ENCODE measurements at places on chromosomes 3 and 15. TPM values are rescaled to one million over a fixed set of nuclear protein-coding genes. Genes with fewer than 3 reads are reported as not detected.

DNA sequence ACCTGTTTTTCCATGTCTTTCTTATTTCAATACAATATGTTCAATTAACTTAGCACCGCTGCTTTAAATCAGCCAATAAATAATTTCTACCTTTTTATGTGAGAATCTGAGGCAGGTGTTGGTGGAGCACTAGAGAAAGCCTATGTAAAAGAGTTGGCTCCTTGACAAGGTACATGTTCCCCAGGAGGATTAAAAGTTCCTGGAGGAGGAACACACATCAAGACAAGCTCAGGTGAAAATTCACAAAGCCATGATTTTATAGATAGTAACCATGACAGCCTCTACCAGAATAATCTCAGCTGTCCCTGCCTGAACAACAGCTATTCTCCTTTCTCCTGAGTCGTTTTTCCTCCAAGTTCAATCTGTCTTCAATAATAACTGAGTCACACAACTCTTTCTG lies 3.4 kb upstream of the ZBED2 start:
- DNase-seq = no peak

- DNase-seq = no peak
Observed at GRCh38 chr3:30309961-30310954, 296.1 kb upstream of the TGFBR2 start.

DNA sequence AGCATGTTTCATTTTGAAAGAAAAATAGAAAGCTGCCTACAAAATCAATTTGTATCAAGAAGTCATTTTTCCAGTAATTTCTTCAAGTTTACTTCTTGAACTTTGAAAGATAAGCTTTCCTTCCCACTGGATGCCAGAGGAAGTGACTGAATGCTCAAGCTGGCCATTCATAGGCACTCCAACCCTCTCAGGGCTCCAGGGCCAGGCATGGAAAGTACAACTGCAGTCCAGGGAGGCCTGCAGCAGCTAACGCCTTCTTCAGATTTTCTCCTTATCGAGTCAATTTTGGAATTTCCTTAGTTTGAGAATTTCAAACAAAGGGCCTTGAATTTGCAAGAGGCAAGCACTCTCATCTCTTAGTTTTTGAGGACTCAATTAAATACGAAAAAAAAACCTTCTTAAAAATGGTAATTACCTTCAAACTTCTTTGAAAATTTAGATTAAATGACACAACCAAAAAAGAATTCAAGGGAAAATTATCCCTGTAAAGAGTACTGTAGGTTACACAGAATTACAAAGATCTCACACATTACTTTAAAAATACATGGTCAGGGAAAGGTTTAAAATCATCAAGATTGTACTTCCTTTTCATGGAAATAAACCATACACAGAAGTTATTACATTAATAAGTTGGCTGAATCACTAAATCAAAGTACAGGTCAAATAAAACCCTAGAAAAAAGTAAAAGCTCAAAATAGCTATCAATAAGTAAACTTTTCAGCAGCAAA lies 2.5 kb downstream of the UBP1 start:
- DNase-seq = no peak

DNA sequence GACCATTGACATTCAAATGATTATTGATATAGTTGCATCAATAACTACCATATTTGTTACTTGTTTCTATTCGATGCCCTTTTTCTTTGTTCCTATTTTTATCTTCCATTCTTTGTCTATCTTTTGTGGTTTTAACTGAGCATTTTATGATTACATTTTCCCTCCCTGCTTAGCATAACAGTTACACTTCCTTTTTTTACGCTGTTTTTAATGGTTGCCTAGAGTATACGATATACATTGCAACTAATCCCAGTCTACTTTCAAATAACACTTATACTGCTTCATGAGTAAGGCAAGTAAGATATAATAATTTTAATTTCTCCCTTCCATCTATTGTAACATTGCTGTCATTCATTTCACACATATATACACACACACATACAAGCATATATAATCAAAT lies 26.3 kb downstream of the COL6A6 start:
- DNase-seq = no peak

DNA sequence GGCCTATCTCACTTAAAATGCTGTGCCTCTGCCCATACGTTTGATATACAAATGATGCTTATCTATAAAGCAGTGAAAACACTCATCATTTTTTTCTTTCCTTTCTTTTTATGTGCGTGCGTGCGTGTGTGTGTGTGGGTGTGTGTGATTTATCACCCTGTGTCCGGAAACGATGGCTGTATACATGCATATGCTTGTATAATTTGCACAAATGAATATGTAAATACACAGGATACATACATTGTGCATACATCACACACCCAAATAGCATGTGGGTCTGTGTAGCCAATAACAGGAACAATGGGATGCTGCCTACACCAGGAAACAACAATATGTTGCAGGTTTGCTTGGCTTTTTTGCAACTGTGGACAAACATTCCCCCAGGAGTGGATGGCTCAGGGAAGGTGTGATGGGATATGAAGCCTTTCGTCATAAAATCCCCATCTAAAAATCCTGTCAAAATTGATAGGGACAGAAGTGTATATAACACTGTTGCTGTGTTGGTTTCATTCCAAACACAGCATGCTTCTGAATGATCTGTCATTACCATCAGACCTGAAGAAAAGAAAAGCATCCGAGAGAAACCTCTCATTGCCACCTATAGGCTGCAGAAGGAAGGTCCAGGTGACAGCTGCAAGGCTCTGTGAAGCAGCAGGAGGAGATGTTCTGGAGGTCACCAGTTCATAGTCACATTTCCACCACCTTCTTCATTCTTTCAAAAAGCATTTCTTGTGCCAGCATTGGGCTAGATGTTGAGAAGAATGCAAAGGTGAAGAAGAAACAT lies 503.9 kb upstream of the NR2F2 start:
- no peak for DNase-seq

GRCh38 chr3:125039131-125040100 lies 16.4 kb downstream of the HEG1 start:
- DNase-seq = no peak

DNA sequence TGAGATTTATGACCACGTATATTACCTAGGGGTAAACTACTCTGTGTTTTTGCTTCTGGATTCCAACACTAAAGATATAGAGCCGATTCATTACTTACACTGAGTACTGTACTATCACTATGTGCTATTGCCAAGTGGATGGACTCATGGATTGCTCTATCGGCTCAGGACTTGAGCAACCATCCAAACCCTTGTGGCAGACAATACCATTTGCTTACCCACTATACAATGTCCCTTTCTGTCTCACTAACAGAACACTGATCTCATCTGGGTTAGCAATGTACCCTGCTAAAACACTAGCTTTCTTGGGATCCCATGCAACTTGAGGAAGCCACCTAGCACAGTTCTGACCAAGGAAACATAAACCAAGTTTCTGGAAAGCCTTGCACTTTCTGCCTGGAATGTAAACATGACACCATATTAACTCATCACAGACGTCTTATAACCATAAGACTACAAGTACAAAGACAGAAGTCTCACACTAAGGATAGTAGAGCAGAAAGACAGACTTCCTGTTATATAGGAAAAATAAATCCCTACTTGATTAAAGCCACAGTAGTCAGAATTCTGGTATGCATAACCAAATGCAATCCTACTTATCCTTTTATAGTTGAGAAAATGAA lies 38.6 kb downstream of the HACD2 start:
- DNase-seq = no peak

DNA sequence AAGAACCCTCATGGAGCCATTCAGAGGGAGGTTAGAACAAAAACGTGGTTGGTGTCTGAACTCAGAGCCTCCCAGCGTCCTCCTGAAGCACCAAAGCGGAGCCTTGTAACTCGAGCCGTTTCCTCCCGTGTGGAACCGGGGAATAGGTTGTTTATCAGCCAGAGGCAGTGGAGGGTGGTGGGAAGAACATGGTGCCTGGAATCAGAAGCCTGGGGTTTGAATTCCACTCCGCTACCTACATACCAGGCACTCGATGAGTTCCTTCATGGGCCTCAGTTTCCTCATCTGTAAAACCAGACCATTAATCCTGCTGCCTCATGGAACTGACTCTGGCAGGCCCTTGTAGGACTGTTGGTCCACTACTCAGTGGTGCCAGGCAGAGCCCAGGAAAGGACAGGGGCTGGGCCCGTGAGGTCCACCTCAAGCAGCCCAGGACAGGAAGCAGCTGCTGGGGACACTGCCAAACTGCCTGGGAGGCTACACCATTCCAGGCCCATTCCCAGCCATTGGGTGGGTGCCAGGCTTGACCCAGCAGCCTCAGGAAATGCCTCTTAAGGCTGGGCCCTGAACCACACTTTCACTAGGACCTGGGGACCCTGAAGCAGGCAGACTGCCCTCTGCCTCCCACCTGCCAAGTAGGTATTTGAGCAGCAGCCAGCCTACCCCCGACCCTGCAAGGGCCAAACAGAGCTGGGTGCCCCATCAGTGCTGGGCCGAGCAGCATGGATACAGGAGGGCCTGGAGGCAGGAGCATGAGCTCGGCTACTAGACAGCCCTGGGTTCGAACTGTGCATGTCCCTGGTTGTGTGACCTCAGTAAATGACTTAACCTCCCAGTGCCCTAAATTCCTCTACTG lies 33.4 kb downstream of the PRKCD start:
- peak; percentile 77 for DNase-seq

DNA sequence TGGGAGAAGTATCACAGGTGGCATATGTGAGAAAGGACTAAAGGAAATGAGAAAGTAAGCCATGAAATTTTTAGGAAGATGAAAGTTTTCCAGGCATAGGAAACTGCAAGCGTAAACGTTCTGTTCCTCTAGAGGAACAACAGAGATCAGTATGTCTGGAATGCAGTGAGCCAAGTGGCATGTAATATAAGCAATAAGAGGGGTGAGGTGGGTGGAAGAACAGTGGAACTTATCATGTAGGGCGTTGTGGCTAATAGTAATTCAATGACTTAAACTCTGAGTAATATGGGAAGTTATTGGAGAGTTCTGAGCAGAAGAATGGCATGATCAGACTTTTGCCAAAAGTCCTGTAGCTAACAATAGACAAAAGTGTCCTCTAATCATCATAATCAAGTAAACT lies 902.9 kb downstream of the EPHA3 start:
- DNase-seq = no peak

- no peak for DNase-seq
Observed at GRCh38 chr3:102505542-102505941, 70.7 kb downstream of the ZPLD1 start.

- DNase-seq = peak; percentile 75
Observed at GRCh38 chr3:138389841-138390581, 41.6 kb downstream of the MRAS start.

GRCh38 chr3:126117212-126117611 lies 33.3 kb upstream of the SLC41A3 start:
- DNase-seq = no peak

DNA sequence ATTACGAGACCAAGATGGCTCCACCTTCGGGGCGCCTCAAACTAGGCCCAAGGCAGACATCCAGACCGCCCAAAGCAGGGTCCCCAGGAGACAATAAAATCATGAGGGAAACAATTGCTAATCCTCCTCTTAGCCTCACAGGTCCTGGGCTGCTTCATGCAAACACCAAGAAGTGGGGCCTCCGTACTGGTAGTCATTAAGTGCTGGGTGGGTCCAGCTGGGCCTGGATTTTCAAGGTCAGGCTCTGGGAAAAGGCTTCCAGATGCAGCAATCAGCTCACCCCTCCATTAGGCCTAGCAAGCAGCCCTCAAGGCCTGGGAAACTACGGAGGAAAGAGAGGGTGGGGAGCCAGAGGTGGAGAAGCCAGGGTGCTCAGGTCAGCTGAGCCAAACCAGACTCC lies 634 bp downstream of the FBXL22 start:
- DNase-seq = no peak

DNA sequence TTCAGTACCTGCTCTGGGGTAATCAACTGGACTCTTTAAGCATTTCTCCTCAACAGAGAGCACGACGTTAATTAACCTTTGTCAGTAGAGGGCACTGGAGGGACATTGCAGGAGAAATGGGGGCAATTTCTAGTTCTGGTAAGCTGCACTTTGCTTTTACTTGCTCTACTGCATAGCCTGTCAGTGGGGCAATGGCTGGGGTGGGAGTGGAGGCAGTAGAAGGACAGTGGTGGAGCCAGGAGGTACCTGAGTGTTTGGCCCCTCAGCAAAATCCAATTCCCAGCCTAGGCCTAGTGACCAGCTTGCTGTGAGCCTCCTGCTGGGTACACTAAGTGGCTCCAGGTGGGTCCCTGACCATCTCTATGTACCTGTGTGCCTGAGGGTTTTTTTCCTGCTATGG lies 18.3 kb upstream of the MED12L start:
- no peak for DNase-seq

NME9 gene
- not detected for total RNA-seq

TNFAIP8L3 gene
- total RNA-seq = 4.8 TPM

DLEC1 gene
- total RNA-seq = 0.22 TPM

OXTR gene
- total RNA-seq = 0.30 TPM

NEK10 gene
- total RNA-seq = 3.3 TPM

SYNPR gene
- total RNA-seq = 0.46 TPM

GOLGA6L26 gene
- total RNA-seq = not detected

C2CD4B gene
- 1.7 TPM for total RNA-seq
